ENCODE measurements at places on chromosomes 5 and 9.

GRCh38 chr5:54234304-54234933 lies 76.0 kb downstream of the ARL15 start:
- no peak for DNase-seq

DNA sequence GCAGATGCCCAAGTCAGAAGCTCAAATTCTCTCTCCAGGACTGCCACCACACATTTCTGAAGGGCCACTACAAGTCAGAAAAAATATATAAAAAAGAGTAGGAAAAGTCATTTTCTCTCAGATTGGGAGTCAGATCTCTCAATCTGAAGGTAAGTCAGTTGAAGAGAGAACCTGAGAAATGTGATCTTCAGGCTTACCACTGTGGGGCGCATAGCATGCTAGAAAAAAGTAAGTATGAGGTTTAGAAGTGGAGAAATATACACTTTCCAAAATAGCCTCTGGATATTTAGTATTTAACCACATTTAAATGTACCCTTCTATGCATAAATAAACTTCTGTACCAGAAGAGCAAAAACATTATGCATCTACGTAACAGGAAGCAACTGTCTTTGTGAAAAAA lies 800.7 kb upstream of the CTNND2 start:
- DNase-seq: no peak

- DNase-seq: no peak
Measured at GRCh38 chr9:12351293-12352044, 341.7 kb upstream of the TYRP1 start.

- DNase-seq: no peak
Measured at GRCh38 chr9:134306636-134307600, 19.3 kb upstream of the RXRA start.

- DNase-seq: no peak
Measured at GRCh38 chr5:156379206-156379605, 52.2 kb downstream of the SGCD start.

DNA sequence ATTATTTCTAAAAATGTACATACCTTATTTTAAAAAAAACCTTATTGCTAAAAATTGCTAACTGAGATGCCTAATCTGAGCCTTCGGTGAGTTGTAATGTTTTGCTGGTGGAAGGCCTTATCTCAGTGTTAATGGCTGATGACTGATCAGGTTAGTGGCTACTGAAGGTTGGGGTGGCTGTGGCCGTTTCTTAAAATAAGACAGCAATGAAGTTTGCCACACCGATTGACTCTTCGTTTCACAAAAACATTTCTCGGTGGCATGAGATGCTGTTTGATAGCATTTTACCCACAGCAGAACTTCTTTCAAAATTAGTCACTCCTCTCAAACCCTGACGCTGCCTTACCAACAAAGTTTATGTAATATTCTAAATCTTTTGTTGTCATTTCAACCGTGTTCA lies 14.7 kb downstream of the CENPK start:
- DNase-seq: no peak

DNA sequence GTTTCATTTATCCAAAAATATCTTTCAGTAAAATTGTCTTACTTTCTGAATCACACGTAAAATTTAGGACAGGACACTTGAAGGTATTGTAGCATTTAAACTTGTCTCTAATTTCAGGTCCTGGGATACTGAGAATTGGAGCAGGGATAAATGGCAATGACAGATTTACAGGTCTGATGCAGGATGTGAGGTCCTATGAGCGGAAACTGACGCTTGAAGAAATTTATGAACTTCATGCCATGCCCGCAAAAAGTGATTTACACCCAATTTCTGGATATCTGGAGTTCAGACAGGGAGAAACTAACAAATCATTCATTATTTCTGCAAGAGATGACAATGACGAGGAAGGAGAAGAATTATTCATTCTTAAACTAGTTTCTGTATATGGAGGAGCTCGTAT lies 99.2 kb downstream of the ADGRV1 start:
- no peak for DNase-seq

GRCh38 chr5:80128141-80128540 lies 93.0 kb downstream of the THBS4 start:
- no peak for DNase-seq

- peak; percentile 31 for DNase-seq
Measured at GRCh38 chr5:132063090-132063911, 2.8 kb downstream of the IL3 start.

- no peak for DNase-seq
Measured at GRCh38 chr9:71048280-71048679, 73.1 kb downstream of the TRPM3 start.

- no peak for DNase-seq
Measured at GRCh38 chr9:90808890-90809685, 7.5 kb downstream of the SYK start.

DNA sequence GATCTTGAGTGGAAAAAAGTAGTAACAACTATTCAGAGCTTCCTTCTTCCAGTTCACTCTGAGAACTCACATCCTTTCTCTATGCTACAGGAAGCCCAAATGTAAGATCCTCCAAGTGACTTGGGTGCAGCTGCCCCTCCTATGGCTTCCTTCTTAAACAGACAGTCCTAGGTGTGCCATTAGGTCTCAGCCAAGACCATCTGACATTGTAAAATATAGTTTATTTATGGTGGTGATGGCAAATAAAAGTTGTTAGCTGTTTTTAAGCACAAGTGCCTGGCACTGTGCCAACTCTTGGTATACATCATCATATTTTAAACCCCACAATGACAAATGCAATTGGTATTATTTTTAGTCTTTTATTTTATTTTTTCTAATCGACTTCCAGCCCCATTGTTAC lies 58.1 kb downstream of the TMEM252 start:
- no peak for DNase-seq

- no peak for DNase-seq
Measured at GRCh38 chr9:129037767-129038098, 1.3 kb downstream of the MIGA2 start.

DNA sequence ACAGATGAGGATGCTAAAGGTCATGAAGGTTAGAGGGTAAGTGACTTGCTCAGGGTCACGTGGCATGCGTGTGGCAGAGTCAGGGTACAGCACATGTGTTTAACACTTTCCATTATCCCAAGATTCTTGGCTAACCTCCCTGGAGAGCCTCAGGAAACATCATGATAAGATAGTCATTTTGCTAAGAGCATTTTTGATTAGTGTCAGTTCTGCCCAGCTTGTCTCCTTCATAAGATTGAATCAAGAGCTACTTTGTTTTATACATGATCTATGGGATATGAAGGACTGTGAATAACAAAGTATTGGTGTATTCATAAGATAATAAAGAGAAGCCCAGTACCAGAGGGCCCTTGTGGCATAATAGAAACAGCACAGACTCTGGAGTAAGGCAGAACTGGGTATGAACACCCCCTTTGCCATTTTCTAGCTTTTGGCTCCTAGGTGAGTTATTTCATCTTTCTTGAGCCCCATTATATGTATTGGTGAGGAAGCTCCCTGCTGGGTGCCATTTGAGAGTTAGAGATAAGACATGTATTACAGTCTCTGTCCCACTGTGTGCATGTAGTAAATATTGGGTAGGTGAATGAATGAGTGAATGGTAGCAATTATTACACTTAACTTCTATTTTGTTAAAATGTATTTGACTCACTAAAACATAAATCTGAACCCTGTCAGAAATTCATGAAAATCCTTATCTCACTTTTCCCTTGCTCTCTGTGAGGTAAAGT lies 16.1 kb downstream of the PTPDC1 start:
- no peak for DNase-seq

DNA sequence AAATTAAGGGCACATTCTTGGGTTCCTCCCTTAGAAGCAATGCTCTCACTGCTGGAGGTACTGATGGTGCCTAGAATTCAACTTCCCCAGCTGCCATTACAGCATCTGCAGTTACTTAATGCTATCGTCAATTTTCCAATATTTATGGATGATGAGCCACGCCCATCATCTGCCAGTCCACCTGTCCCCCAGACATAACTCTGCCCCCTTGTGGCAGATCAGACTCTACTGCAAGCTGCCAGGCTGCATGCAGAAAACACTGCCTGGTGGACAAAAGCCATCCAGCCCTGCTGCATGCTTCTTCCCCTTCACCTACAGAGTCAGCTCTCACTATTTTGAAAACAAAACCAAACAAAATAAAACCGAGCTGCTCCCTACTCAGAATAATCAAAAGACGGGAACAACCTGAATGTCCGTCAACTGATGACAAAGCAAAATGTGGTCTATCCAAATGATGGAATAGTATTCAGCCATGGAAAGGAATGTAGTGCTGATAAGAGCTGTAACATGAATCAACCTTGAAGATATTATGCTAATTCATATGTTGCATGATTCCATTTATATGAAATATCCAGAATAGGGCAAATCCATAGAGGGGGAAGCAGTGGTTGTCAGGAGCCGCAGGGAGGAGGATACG lies 66.4 kb downstream of the RETREG1 start:
- no peak for DNase-seq

GRCh38 chr5:77390795-77391194 lies 101.3 kb downstream of the WDR41 start:
- no peak for DNase-seq

- no peak for DNase-seq
Measured at GRCh38 chr9:14522627-14523379, 170.4 kb downstream of the ZDHHC21 start.

DNA sequence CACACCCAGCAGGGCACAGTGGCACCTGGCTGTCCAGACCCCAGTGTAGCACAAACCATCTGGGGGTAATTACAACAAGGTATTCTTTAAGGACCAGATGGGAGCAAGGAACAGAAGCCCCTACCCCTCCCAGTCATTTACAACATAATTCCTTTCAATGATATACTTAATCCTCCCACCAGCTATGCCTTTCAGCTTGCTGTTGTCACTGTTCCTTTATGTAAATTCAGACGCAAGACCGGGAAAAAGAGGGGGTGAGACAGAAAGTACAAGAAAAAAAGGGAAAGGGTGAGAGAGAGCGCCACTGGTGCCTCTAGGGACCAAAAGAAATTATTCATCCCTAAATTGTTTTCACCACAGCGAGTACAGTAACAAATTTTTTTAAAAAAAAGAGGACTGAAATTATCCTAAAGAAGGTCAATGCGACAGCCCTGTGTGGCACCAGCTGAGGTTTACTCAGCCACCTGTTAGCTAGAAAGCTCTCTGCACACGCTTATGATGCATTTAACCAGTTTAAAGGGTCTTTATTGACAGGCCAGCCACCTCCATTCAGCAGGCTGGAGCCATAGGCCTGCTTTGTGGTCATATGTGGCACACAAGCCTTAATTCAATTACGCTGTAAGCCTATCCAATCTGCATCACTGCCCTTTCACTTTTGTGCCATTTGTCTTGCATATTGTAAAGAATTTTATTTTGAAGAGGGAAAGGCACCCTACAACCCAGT lies 210.2 kb upstream of the ISL1 start:
- no peak for DNase-seq

DNA sequence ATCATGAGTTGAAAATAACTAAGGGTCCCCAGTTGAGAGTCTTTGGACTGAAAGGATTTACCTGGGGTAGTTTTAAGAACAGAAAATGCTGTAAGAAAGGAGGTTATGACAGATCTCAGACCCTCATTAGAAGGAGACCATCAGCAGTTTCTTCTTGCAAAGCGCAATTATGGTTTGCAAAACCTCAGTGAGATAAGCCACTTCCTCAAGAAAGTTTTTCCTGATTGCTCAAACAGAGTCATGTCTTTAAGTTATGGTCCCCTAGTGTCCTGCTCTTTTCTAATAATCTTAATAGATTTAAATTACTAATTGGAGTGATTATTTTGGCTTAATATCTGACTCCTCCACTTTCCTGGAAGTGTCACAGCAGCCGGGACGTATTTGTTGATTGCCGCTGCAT lies 293.2 kb upstream of the KLF4 start:
- no peak for DNase-seq

DNA sequence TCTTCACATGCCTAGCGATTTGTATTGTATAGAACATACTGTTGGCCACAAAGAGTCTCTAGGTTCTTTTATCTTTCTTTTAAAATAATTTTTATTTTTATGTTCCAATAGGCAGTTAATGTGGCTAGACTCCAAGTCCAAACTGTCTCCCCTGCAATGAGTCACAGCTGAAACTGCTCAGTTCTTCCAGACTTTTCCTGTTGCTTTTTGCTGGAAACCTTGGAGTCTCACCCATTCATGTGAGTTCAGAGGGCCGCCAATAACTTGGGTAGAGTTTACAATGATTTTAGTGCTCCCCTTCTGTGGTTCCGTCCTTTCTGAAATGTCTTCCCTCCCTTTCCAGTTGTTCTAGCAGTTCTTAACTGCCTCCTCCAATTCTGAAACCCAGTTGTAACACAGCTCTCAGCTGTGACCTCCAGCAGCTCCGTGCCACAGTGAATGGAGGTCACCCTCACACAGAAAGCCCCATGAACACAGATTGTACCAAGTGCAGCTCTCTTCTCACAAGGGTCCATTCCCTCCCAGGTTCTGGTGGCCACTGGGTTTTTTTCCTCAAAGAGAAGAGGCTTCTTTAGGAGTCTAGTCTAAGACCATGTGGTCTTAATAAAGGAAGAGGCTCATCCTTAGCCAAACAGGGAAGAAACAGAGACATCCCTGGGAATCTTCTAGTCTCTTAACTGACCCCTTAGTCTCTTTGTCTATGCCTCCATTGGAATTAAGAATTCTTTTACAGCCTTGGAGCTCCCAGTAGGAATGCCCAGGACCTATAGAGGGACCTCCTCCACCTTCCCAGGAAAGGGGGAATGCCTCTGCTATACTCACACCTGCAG lies 198.5 kb downstream of the SPOCK1 start:
- DNase-seq: no peak

DNA sequence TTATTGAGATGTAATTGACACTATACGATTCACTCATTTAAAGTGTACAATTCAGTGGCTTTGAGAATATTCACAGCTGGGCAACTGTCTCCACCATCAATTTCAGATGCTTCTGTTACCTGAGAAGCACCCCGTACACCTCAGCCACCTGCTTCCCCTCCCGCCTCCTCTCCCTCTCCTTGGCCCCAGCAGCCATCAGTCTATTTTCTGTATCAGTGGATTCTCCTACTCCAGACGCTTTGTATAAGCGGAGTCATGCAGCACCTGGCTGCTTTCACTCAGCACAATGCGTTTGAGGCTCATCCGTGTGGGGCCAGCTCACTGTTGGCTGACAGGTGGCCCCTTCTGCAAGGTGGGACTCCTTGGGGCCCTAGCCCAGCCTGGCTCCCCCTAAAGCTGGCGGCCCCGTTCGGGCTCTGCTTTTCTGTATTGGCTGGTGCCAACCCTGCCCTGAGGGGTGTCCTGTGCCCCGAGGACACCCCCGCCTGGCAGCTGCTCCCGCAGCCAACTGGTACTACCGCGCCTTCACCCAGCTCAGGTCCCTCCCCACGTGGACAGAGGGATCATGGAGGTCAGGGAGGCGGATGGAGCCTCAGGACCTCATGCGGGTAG lies 124.4 kb upstream of the COL5A1 start:
- DNase-seq: no peak

DNA sequence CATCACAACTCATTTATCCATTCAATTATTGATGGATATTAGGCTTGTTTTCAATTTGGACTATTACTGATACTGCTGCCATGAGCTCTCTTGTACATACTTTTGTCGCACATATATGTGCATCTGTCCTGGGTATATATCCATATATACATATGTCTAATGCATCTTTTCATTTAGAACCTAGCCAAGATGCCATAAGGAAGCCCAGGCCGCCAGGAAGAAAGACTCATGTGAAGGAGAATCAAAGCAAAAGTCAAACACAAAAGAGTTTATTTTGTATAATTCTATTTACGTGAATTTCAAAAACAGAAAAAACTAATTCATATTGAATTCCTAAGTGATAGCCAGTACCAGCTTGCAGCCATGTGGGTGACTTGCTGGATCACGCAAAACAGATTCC lies 79.0 kb downstream of the ADAMTS12 start:
- no peak for DNase-seq
